ENCODE measurements at places on chromosomes 13 and 19. TPM values are rescaled to one million over a fixed set of nuclear protein-coding genes. Genes with fewer than 3 reads are reported as not detected.

KLF2 gene
- total RNA-seq = 1.6 TPM

NLRP8 gene
- total RNA-seq = not detected

ACER1 gene
- not detected for total RNA-seq

KLK14 gene
- 0.35 TPM for total RNA-seq

DNA sequence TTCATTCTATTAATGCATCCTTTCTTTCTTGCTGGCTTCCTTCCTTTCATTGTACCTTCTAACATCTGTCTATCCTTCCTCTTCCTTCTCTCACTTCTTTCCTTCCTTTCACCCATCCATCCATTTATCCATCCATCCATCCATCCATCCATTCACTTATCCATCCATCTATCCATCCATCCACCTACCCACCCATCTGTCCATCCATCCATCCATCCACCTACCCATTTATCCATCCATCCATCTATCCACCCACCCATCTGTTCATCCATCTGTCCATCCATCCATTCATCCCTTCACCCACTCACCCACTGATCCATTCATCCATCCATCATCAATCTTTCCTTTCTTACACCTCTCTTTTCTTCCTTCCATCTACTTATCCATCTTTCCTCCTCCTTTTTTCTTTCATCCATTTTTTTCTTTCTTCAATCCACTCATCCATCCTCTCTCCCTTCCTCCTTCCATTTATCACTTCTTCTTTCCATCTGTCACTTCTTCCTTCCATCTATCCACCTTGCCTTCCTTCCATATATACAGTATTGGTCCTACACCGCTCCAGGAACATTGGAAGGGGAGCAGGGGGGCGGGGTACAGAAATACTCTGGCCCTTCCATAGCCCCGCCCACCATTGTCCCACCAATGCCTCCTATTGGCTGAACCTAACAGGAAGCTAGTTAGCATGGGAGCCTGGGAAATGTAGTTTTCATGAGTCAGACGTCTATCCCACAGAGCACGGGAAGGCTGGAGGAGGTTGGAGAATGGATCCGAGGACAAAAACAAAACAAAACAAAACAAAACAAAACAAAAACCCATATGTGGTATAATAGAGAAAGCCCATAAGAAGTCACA, 45.9 kb downstream of the MBD3L1 start:
- DNase-seq = no peak

DNA sequence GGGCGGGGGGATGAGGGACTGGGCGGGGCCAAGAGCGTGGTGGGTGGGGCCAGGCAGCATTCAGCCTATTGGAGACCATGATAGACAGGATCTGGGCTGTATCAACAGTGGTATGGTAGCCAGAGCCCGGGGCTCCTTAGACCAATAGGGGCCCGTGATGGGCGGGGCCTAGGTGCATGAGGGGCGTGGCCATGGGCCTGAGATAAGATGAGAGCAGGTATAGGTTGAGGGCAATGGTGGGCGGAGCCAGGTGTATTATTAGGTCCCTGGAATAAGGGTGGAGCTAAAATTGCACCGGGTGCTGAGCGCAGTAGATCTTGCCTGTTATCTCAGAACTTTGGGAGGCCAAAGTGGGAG, 5.3 kb downstream of the ABCA7 start:
- peak; percentile 33 for DNase-seq

DNA sequence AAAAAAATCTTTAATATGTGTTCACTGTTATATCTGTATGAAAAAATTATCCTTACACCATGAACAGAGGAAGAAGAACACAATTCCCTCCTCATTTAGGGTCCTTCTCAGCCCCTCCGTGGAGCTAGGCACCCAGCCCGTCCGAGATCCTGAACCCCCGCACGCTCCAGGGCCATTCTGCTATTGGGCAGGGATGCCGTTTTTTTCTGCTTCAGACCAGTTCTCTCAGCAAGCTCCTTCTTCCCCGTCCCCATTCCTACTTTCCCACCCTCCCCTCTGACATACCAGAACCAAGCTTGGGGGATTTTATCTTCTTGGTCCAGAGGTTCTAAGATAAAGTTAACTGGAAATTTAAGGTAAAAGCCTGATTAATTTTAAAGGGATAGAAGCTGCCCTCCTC, 36.2 kb downstream of the ATP12A start:
- DNase-seq = no peak

GRCh38 chr13:106536244-106537034, 977 bp upstream of the EFNB2 start:
- DNase-seq = peak; percentile 70

GRCh38 chr19:32809254-32809653, 60.3 kb downstream of the SLC7A9 start:
- DNase-seq = no peak

Data from PC-9 (cell line).